ENCODE measurements at places on chromosomes 7 and 10. TPM values are rescaled to one million over a fixed set of nuclear protein-coding genes. Genes with fewer than 3 reads are reported as not detected.

Gene DPYSL4
- total RNA-seq = not detected

Gene DRGX
- not detected for total RNA-seq

Gene HOXA4
- 3.6 TPM for total RNA-seq

Gene CAMK2G
- total RNA-seq = 15.5 TPM

DNA sequence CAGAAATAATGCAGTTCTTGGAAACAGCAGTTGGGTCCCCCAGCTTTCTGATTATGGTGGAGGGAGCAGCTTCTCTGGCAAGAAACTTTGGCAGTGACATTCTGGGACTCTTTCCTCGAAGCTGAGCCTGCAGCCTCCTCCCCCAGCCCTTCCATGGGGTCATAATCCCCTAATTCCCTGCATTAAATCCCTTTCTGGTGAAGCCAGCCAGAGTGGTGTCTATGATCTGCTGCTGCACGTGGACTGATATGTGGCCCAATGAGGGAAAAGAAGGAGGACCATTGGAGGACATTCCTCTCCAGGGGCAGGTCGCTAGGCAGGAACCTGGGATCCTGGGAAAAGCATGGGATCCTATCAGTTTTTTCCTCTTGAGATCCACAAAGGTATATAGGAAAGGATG is 470.5 kb downstream of the RPS24 start:
- DNase-seq = no peak

DNA sequence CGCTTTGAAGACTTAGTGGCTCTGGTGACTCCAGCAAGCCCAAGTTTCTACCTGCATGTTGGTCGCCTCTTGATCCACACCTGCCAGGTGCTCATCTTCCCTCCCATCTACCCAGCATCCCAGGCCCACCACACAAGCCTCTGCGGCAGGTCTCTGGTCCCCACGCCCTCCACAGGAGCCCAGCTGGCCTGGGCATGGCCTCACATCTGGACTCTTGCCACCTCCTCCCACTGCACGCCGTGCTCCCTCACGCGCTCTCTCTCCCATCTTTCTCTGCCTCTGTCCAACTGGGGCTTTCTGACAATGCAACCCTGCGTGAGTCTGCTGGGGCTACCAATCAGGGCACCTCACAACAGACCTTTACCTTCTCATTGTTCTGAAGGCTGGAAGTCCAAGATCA is 50.2 kb upstream of the FGFR2 start:
- no peak for DNase-seq

DNA sequence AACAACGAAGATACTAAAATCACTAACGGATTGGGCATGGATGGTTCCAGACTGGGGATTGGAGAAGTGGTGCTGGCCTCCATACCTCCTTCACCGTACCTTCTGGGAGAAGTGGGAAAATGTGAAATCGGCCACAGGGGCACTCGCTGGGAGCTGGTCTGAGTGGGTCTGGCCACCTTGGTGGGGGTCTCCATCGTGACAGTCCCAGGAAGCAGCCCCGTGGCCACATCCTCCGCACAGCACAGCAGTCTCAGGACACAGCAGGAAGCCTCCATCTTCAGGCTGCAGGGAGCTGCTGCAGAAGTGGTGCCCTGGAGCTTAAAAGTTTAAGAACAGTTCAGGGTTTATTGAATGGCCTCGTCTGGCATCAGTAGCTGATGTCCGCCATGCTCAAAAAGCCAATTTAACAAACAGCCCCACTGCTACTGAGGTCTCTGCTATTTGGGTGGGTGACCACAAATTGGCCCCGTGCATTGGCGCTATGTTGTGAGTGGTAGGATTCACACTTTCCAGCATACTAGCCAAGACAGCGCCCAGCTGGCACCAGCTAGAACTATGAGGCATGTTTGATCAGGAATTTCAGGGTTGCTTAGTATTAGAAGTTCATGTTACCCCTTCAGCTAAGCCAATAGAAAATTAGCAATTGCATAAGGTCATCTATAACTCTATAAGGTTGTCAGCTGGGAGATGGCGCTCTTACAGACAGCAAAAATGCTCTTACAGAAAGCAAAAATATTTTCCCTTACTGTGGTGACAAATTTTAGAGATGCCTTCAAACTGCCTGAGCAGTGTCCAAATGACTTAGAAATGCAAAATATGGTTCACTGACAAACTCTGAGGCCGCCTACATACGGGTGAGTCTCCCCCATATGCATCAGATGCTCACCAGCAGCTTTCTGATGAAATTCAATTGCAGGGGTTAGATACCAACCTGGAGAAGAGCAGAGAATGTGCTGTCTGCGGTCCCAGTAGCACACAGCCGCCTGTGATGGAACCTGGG is 17.0 kb downstream of the PKD1L1 start:
- no peak for DNase-seq

GRCh38 chr7:105346138-105346537 is 42.6 kb downstream of the SRPK2 start:
- no peak for DNase-seq

Data from esophagus squamous epithelium (tissue), 5 donors.